T-helper 17 cell (primary cell): ENCODE measurements at places on chromosomes 11 and 22. TPM values are rescaled to one million over a fixed set of nuclear protein-coding genes. Genes with fewer than 3 reads are reported as not detected.

Gene FOLH1
- total RNA-seq, result not detected

Gene OR8B12
- total RNA-seq, result not detected

Gene KCNJ5
- total RNA-seq, result not detected

Gene ACRV1
- total RNA-seq, result not detected

GRCh38 chr11:36278531-36279282 lies 10.5 kb downstream of the COMMD9 start:
- DNase-seq, result no peak
- H3K36me3 ChIP-seq, result peaks cover 7% of the 10 kb centered on the region
- H3K4me3 ChIP-seq, result no peak overlapping the region
- no peak overlapping the region for H3K27ac ChIP-seq
- peaks cover 9% of the 10 kb centered on the region for H3K4me1 ChIP-seq

GRCh38 chr11:79026803-79027445 lies 413.9 kb downstream of the TENM4 start:
- H3K4me1 ChIP-seq, result peaks cover 7% of the 10 kb centered on the region
- DNase-seq, result no peak
- no peak overlapping the region for H3K4me3 ChIP-seq
- H3K36me3 ChIP-seq, result peaks cover 2% of the 10 kb centered on the region
- H3K27ac ChIP-seq, result no peak overlapping the region

- peaks cover 8% of the 10 kb centered on the region for H3K4me1 ChIP-seq
- no peak overlapping the region for H3K27ac ChIP-seq
- DNase-seq, result no peak
- no peak overlapping the region for H3K4me3 ChIP-seq
Measured at GRCh38 chr11:17443000-17443399, 33.6 kb downstream of the ABCC8 start.

- peaks cover 33% of the 10 kb centered on the region for H3K27me3 ChIP-seq
- no peak overlapping the region for H3K4me3 ChIP-seq
- no peak for DNase-seq
- H3K27ac ChIP-seq, result no peak overlapping the region
- H3K4me1 ChIP-seq, result no peaks in the 10 kb centered on the region
Measured at GRCh38 chr11:12909879-12910278, 99.2 kb upstream of the RASSF10 start.
